ENCODE measurements at places on chromosomes 11 and 22.

GRCh38 chr11:129694966-129695365 lies 120.7 kb upstream of the TMEM45B start:
- no peak for DNase-seq

DNA sequence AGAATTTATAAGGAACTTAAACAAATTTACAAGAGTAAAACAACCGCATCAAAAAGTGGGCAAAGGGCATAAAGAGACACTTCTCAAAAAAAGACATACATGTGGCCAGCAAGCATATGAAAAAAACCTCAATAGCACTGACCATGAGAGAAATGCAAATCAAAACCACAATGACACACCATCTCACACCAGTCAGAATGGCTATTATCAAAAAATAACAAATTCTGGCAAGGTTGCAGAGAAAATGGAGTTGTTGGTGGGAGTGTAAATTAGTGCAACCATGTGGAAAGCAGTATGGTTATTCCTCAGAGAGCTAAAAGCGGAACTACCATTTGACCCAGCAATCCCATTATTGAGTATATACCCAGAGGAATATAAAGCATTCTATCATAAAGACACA lies 866.8 kb upstream of the TENM4 start:
- DNase-seq: no peak

DNA sequence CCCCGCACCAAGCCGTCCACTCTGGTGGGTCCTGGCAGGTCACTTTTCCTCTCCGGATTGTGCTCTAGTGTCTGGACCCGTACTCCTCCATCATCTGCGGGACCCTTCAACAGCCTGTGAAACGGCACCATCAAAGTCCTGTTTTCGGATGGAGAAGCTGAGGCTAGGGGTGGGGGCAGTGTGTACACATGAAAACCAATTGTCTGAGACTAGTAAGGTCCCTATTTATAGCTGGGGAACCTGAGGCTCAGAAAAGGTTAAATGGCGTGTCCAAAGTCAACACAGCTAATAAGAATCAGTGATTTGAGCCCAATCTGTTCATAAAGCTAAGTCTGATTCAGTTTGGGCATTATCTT lies 668 bp upstream of the LRRC32 start:
- no peak for DNase-seq

- no peak for DNase-seq
Observed at GRCh38 chr11:16043617-16044016, 312.7 kb downstream of the SOX6 start.

DNA sequence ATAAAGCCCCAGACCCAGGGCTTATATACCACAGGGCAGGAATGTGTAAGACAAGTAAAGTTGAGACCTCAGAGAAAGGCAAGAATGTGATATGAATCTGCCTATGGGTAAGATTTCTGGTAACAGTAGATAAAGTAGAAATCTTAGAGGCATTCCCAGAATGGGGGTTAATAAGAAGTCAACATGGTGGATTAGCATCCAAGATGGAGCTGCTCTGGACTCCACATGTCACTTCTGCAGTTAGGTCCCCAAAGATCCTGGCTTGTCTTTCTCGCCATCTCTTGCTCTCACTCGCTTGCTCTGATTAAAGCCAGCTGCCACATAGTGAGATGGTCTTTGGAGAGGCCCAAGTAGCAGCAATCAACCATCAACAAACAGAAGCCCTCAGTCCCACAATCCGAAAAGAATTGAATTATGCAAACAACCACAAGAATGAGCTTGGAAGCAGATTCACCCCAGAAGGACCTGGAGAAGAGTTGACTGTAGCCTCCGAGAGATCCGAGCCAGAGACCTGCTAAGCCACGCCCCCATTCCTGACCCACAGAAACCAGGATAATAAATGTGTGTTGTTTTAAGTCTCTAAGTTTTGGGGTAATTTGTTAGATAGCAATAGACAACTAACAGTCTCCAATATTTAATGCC lies 5.4 kb upstream of the C11orf86 start:
- no peak for DNase-seq

DNA sequence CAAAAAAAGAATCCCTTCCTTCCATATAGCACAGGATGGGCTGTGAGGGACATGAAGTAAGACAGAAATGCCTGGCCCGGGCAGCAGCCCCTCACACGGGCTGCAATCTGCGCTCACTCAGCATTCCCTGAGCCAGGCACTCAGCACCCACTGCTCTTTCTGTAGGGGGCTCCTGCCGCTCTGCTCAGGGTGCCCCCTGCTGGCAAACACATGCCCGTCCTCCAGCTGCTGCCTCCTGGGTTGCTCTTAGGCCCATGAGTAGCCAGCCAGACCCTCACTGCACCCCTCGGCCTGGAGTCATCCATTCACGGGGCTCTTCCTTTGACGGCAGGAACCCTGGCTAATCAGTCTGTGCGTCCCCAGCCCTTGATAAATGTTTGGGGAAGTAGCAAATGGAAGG lies 6.9 kb downstream of the MCAT start:
- DNase-seq: no peak

DNA sequence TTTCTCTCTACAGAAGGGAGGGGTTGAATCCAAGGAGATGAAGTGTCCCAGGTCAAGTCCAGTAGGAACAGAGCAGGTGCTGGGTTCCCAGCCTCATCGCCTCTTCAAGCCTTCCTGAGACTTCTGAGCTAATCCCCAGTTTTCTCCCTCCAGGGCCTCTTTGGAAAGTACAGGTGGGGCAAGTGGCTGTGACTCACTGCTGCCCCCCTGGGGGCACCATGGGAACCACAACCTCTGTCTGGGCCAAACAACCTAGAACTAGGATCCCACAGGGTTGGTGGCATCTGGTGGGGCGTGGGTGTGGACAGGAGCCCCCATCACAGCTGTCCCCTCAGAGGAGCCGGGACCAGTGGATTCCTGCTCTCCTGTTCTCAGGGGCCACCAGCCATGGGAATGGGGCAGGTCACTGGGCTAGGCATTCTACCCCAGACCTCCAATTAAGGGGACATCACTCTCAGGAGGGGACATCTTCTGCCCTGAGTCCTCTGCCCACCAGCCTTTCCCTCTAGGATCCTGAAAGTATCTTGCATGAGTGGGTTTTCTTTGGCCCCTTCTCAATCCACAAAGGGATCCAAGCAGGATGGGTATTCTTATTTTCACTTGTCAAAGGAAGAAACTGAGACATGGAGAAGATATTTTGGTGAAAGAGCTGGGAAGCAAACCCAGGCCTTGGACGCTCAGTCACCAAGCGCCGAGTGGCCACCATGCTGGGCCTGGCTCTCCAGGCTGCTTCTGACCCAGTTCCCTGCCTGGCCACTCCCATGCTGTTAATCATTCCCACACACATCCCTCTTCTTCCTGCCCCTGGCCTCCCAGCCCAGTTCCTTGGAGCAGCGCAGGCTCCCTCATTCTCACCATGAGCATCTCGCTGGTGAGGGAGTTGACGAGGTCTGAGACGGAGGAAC lies 23.8 kb downstream of the LRRC10B start:
- no peak for DNase-seq

GRCh38 chr11:90700789-90701439 lies 478.1 kb upstream of the CHORDC1 start:
- DNase-seq: no peak

DNA sequence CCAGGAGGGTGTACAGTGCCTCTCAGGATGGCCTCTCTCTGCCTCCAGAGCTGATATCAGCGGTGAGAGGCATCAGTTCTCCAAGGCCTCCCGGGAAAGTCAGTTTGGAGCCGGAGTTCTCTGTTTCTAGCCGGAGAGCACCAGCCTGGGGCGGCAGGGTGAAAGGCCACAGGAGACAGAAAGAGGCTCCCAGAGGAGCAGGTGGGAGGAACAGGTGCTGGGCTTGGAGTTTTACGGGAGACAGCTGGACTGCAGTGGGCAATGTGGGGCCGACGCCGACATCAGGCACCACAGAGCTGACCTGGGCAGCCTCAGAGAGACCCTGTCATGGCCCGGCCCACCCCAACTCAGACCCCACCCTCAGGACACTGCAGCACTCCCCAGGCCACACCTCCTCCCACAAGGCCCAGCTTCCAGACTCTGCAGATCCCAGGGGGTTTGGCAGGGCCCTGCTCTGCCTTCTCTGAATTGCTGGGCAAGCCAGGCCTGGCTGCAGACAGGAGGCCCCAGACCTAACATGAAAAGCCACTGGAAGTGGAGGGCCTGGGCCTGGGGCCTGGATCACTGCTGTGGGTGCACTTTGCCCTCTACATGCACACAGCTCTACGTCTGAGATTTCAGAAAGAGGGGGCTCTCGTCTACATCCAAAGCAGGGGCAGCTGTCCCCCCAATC lies 885.6 kb downstream of the BRD1 start:
- no peak for DNase-seq

- DNase-seq: no peak
Observed at GRCh38 chr11:69868871-69869270, 49.7 kb upstream of the FGF3 start.

- DNase-seq: no peak
Observed at GRCh38 chr11:811446-812245, 1.9 kb downstream of the RPLP2 start.

DNA sequence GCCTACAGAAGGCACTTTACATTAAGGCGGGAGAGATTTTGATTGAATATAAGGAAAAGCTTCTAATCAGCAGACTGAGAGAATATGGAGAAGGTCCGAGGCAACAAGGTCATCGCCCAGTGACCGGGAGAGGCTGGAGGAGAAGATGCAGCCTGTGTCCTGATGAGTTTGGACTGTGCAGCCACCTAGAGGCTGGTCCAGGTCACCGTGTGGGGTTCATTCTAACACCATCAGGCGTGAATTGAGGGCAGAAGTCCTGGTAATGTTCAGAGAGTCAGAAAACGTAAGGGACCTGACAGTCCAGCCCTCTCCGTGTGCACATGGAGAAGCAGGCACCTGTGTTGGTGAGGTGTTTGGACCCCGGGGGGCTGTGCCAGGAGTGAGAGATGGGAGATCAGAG lies 102.7 kb downstream of the FEZ1 start:
- no peak for DNase-seq

- DNase-seq: no peak
Observed at GRCh38 chr11:57309106-57310059, 15.4 kb downstream of the TNKS1BP1 start.

DNA sequence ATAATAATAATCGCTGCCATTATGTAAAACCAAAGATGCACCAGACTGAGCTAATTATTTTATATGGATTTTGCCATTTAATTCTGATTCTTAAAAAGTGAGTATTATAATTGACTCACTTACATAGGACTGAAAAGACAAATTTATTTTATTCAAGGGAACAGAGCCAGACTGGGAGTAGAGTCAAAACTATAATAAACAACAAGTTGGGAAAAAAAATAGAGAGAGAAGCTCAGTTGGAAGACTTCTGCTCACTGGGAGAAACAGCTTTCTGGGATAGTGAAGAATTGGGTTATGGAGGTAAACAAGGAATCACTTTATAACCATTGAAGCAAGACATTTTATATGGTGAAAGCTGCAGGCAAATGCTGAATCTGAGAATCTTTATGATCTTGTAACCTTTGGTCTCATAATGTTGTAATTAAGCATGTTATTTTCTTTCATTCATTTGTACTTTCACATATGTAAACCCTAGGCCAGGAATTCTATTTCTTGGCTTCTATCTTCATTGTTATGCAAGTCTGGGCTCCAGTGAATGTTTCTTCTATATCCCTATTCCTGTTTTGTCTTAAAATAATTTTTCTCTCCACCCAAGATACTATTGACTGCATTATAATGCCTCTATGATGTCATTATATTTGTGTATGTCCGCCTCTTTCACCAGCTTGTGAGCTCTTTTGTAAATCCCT lies 725.3 kb upstream of the CCDC179 start:
- no peak for DNase-seq

DNA sequence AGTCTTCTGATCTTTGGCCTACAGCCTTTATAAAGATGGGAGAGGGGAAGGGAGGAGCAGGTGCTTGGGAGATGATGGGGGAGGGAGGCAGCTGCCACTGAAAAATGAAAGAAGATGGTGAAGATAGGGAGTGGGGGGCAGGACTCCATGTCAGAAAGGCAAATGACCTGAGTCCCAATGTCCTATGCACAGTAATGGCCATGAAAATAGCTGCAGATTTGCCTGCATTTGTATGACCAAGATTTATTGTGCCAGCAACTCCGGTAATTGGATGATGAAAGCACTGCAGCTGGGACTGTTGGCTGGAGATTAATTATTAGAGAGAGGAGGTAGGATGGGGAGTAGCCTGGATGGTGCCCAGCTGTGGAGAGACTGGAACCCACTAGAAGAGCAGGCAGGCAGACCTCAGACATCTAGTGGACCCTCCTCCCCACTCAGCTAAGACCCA lies 36.1 kb downstream of the NEU3 start:
- DNase-seq: no peak

DNA sequence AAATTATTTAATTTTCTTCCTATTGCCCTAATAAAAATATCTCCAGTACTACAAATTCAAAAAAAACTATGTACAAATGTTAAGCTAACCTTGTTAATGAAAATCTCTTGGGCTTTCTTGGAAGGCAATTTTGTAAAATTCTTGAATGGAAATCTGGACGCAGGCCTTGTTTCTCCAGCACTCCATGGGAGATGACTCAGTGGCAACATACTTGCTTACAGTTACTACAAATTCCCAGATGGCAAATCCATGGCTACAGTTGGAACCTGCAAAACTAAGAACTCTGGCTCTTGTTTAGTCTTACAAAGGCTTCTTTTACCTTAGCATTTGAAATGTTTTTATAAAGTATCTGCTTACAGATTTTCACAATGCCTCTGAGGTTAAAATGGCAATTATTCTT lies 725.2 kb downstream of the DLG2 start:
- DNase-seq: no peak

DNA sequence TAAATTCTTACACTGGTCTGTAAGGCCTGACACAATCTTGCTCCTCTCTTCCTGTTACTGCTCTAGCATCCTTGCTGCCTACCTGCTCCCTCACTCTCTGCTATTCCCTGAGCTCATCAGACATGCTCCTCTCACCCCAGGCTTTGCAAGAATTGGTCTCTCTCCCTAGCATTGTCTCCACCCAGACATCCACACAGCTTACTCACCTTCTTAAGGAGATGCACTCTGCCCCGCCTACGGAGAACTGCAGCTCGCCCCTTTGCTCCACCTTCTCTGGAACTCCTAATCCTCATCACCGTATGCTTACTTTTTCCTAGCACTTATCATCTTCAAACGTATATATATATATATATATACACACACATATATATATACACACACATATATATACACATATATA lies 23.3 kb upstream of the TMPRSS5 start:
- peak; percentile 41 for DNase-seq

Data from keratinocyte (primary cell).